Kidney (tissue), 22 donors: ENCODE measurements at places on chromosomes 16 and 17. TPM values are rescaled to one million over a fixed set of nuclear protein-coding genes. Genes with fewer than 3 reads are reported as not detected.

- no peak for DNase-seq
Measured at GRCh38 chr16:970386-970765, 408 bp downstream of the LMF1 start.

HSD17B1 gene
- 3.3 TPM for polyA plus RNA-seq

- DNase-seq, result peak; percentile 84
Measured at GRCh38 chr17:75130632-75131277, 787 bp downstream of the NT5C start.

- DNase-seq, result no peak
Measured at GRCh38 chr16:72847187-72848027, 200.5 kb downstream of the ZFHX3 start.

HYDIN gene
- polyA plus RNA-seq, result 1.8 TPM

DNA sequence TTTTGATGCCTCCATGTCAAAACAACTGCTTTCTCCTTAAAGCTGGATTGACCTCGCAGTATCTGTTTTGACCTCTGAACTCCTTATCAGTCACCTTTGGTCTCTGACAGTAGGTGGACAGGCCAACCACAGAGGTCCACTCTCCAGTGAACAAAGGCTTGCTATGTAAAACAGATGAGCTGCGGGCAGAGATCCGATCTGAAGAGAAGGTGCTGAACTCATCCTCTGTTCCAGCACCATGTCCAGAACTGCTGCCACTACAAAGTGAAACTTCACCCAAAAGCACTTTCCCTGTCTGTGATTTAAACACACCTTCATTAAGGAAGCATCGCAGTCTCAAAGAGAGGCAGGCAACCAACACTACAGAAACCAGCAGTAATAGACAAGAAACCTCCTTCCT, 117.3 kb upstream of the CORO6 start:
- no peak for DNase-seq

DNA sequence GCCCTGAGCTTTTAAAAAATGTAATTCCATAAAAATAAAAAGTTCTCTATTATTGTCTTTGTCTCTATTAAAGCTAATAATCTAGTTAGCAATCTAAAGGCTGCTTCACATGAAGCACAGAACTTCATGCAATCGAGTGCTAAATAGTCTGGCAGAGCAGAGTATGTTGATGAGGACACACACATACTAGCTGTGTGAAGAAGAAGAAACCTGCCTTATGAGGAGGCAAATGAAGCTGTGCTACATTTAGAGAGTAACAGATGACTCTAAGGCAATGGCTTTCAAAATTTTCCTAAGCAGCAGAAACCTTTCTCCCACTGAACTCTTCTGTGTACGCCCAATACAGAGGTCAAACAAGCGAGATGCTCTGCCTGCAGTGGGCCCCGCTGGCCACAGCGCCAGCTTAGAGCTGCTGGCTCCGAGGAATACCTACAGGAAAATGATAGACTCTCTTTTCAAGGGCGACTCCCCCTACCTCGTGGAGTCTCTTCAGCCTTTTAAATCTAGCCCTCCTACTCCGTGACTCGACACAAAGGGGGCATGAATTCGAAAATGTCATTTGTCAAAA, 39.2 kb downstream of the GNA13 start:
- DNase-seq, result no peak

DNA sequence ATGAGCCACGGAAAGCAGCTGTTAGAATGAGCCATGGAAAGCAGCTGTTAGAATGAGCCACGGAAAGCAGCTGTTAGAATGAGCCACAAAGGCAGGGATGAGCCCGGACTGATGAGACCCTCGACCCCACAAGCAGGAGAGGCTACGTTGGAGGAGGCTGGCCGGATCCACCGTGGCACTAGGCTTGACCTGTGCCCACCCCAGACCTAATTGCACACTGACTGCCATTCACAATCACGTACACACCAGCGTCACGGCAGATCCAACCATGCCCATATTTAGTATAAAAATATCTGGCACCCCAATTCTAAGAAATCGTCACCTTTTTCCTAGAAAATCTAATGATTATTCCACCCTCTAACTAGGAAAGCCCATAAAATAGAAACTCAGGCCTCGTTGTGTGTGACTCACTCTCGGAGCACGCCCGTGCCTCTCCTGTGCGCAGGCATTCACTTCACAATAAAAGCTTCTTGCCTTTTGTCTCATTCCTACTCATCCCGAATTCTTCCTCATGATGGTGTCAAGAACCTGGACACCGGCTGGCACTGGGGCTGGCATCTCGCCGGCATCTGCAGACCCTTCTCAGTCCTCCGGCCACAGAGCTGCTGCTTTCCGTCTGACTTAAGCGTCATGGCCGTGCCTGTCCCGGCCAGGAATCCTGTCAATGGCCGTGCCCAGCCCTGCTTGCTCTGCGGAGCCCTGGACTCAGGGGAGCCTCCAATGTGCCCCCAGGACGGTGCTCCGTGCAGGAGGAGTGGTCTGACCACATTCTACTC, 5.5 kb upstream of the SECTM1 start:
- DNase-seq, result no peak

KLHL10 gene
- not detected for polyA plus RNA-seq

DNA sequence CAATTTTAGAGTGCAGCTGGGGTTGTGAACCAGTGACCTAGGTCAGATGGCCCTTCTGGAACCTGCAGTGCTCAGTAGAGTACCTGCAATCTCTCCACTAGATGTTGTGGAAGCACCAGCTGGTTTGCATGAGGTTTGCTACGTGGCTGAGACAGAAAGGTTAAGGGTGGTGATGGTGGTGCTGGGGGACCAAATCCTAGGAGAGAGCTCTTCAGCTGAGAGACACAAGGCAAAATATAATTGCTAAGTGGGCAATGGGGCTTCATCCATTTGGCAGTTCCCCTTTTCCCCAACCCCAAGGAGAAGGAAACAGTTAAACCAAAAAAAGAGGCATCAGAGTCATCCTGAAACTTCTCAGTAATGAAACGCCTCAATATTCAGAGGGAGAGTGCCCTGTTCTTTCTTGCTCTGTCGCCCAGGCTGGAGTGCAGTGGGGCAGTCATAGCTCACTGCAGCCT, 13.9 kb downstream of the ITPRIPL2 start:
- no peak for DNase-seq

KRT32 gene
- not detected for polyA plus RNA-seq

DNA sequence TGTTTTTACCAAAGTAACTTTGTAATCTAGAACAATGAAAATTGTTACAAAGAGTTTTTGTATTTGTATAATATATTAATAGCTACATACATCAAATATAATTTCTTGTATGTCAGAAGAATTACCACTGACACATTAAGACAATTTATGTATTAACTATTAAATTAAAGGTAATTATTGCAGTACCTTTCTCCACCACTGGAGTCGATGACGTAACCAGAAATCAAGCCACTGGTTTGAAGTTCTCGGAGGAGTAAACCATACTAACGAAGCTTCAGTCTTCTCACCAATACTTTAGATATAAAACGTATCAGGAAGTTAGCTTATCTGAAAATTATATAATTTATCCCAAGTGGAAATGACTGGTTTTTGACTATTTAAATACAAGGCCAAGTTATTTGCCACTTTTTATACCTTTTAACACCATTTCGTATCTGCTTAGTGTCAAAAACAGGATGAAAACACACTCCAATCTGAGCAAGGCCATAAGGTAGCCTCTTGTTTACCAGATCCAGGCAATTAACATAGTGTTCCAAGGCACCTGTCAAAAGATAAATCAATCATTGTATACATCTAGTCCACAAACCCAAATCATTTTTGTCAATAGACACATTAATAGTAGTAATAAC, 4.3 kb downstream of the POLG2 start:
- no peak for DNase-seq

TELO2 gene
- polyA plus RNA-seq, result 27.7 TPM

GRCh38 chr17:50768346-50768761, 1.0 kb upstream of the ANKRD40CL start:
- no peak for DNase-seq

GRCh38 chr16:31386157-31386984, 6.8 kb upstream of the ITGAD start:
- peak; percentile 22 for DNase-seq

DNA sequence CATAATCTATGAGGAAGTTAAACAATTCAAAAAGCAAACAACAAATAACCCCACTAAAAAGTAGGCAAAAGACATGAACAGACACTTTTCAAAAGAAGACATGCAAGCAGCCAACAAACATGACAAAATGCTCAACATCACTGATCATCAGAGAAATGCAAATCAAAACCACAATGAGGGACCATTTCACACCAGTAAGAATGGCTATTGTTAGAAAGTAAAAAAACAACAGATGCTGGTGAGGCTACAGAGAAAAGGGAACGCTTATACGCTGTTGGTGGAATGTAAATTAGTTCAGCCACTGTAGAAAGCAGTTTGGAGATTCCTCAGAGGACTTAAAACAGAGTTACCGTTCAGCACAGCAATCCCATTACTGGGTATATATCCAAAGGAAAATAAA, 24.4 kb downstream of the TNFRSF13B start:
- DNase-seq, result no peak

GRCh38 chr17:7654832-7655540, 4.3 kb downstream of the ATP1B2 start:
- DNase-seq, result peak; percentile 47

AURKB gene
- 0.43 TPM for polyA plus RNA-seq

DNA sequence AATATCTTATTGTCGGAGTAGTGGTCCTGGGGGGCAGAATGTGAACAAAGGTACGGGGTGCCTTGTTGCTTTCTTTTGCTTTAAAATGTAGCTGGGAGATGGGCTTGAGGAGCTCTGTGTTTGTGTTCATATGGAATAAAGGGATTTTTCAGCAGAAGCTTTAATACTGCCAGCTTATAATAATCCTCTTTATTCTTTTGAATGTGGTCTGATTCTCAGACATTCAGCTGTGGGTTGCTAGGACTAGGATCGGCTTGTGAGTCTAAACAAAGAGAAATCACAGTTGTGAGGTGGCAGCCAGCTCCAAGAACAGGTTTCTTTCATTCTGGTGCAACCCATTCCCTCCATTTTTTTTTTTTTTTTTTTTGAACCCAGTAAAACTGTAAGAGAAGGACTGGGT, 7.2 kb downstream of the MRPL58 start:
- DNase-seq, result no peak

- no peak for DNase-seq
Measured at GRCh38 chr17:70527364-70527888, 358.1 kb downstream of the KCNJ2 start.

DNA sequence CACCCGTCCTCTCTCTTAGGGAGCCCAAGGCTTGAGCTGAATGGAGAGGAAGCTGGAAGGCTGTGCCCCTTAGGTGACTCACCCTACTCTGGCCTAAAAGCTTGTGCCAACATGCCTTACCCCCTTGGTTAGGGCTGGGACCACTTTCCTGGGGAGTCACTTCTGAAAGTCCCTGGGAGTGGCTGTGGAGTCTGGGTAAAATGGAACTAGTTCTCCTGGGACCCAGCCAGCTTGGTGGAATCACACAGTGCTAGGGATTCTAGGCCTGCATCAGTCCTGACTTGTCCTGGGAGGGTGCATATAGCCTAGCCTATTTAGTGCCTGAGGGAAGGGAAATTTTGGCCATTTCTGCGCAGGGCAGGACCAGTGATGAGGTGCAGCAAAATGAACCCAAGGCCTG, 10.5 kb downstream of the MMP28 start:
- DNase-seq, result no peak

- no peak for DNase-seq
Measured at GRCh38 chr17:63934183-63935112, 2.3 kb upstream of the CD79B start.

GRCh38 chr17:42698736-42699414, 16.5 kb downstream of the CNTNAP1 start:
- peak; percentile 39 for DNase-seq

KRTAP2-1 gene
- polyA plus RNA-seq, result not detected

DNA sequence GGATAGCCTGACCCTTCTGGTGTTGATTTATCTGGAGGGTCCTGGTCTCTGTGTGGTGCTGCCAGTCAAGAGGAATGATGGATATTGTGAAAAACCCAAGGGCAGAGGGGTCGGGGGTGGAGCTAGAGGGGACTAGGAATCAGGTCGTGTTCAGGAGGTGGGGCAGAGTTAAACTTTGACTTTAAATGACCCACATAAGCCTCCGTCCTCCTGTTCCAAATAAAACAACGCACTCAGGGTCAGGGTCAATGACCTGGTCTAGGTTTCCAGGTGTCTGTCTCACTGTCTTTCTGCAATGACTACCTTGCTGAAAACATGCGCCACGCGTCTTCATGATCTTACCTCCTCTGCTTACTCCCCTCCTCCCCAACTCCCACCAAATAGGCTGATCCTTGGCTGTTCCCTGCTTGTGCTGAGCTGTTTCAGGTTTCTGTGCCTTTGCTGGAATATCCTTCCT, 14.7 kb downstream of the AOC3 start:
- no peak for DNase-seq

DNA sequence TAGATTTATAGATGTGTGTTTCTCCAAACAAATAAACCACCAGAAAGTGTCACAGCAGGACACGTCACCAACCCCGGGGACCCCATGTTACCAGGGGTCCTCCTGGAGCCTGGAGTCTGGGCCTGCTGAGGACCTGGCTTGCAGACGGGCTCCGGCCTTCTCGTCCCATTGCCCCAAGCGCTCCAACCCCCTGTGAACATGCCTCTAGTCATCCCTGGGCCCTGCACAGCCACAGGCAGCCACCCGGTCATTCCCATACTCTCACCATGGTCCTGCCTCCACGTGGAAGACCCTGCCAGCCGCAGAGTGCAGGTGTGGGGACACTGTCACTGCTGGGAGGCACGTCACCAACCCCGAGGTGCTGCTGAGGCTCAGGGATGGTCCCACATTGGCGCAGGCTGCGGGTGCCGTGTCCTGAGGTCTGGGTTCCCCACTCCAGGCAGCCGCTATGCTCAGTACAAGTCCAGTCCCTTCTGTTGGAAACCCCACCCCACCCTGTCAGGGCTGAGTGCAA, 4.5 kb downstream of the SECTM1 start:
- DNase-seq, result no peak

- peak; percentile 90 for DNase-seq
Measured at GRCh38 chr17:67475161-67475937, 98.3 kb downstream of the PITPNC1 start.

DNA sequence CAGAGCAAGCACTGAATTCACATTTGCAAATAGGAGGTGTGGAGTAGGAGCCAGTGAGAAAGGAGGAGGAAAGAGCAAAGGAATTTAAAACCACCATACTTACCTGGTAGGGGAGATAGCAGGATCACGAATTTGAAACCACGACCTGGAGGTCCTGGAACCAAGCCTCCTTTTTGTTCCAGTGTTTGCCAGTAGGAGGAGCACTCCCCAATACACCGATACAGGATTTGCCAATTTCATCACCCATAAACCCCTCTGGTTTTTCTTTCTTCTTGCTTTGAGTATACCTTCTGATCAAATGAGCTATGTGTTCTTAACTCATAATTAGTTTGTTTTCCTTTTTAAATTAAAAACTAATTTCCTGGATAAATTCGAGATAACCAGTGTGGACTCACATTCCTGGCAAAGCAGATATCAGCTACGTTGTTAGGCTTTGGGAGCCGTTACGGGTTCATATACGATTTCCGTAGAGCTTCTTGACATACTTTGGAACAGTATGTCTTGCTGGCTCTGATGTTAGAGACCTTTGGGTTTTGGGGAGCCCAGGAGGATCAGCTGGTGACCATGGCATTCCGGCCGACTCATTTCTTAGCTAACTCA, 22.7 kb downstream of the BCO1 start:
- DNase-seq, result no peak

ABCA10 gene
- polyA plus RNA-seq, result 2.1 TPM

- DNase-seq, result no peak
Measured at GRCh38 chr17:75065562-75066151, 18.6 kb downstream of the KCTD2 start.
